Activated CD4-positive, CD25-positive, alpha-beta regulatory T cell (primary cell): ENCODE measurements at places on chromosomes 13 and 19.
A peak's percentile ranks its signal among the peaks of the same experiment; 100 is the strongest.

DNA sequence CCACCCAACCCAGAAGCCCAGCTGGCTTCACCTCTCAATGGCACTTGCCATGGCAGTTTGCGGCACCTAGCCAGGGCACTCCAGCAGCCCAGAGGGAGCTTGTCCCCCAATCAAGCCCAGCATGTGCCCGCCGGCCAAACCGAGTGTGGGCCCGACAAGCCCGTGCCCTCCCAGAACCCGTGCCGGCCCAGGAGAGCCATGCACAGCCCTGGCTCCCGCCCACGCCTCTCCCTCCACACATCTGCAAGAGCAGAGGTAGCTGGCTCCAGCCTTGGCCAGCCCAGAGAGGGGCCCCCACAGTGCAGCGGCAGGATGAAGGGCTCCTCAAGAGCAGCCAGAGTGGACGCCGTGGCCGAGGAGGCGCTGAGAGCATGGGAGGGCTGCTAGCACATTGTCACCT, 2278.0 kb upstream of the PCDH20 start:
- no peak for DNase-seq

GRCh38 chr19:29544656-29545360, 19.0 kb downstream of the VSTM2B start:
- no peak for DNase-seq

DNA sequence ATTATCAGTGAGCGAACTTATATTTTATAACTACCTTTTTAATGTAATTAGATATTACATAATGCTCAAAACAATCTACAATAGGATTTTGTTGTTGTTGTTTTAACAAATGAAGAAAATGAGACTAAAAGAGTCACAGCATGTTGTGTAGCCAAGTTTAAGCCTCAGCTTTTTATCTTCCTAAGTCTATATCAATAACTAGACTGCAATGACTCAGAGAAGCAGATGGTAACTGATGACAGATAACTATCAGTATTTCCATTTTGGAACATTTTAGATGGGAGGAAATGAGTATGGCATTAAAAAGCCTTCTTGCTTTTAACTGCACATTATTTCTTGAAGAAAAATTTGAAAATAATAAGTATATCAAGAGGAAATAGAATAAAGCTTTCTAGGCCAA, 825.2 kb downstream of the SLITRK1 start:
- no peak for DNase-seq

DNA sequence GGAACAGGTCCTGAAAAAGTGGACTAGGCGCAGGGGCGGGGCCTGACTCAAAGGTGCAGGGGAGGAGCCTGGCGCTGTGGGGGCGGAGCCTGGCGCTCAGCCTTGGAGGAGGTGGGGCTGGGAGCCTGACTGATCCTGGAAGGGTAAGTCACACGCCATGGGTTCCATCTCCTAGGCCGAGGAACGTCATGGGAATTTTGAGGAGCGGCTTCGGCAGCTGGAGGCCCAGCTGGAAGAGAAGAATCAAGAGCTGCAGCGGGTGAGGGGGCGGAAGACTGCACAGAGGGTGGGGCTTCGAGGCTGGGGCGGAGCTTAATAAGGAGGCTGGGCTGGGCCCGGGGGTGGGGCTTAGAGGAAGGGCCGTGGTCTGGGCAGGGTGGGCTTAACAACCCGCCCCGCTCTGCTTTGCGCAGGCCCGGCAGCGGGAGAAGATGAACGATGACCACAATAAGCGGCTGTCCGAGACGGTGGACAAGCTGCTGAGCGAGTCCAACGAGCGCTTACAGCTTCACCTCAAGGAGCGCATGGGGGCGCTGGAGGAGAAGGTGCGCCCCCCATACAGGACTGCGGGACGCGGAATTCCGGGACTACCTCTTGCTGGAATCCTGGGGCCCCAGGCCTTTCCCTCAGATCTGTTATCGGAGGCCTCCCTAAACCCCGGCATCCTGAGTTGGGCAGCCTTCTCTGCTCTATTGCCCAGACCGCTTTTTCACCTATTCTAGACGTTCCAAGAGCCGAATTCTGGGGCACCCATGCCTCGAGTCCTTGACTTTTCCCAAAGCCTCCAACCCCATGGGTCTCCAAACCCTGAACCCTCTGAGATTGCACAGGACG, 14.5 kb downstream of the PPFIA3 start:
- peak; percentile 35 for DNase-seq

- no peak for DNase-seq
These were observed 521.0 kb downstream of the SUCLA2 start for GRCh38 chr13:47480121-47480520.

DNA sequence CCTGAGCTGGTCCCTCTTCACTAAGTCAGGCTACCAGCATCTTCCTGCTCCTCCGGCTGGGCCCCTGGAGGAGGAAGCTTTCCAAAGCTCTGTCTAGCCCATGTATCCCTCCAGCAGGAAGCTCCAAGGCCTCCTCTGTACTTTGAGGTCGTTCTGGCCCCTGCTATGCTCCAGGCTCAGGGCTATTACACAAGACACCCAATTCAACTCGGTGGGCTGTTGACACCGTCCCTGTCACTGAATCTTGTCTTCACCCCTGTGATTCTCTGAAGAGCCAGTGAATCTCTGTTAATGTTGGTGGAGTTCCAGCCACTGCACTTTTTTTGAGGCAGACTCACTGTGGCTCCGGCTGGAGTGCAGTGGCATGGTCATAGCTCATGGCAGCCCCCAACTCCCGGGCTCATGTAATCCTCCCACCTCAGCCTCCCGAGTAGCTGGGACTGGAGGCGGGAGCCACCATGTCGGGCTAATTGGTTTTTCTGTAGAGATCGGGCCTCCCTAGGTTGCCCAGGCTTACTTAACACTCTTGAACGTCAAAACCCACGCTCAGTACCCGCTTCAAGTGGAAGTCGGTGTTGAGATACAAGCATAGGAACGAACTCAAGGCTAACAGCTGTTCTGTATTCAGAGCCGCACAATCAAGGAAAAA, 512 bp upstream of the REX1BD start:
- no peak for DNase-seq

DNA sequence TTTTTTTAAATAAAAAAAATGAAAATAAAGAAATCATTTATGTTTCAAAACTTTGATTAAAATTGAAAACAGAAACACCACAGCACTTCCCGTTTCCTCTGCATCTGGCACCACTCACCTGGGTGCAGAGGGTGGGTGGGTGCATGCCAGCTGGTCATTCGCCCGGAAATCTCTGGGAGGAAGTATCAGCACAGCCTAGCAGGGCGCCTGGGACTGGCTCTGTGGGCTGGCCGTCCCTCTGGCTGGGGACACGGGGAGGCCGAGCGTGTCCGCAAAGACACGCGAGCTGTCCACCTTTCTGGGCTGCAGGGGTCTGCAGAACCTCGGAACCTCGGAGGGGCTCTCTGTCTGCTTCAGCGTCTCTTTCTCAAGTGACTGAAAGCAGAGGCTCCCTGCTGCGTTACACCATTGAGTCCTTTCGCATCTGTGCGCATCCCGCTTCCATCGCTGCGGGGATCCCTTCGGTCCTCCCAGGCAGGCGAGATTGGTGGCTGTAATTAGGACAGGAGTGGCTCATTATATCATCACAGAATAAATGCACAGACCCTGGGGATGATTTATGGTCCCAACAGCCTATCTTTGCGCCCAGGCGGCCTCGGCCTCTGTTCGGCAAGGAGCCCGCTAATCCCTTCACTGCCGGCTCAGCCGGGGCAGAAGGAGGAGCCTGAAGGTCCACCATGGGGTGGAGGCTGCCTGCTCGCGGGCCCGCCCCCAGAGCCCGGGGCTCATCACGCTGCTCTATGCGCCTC, 17.2 kb downstream of the CRTC1 start:
- DNase-seq: peak; percentile 50

DNA sequence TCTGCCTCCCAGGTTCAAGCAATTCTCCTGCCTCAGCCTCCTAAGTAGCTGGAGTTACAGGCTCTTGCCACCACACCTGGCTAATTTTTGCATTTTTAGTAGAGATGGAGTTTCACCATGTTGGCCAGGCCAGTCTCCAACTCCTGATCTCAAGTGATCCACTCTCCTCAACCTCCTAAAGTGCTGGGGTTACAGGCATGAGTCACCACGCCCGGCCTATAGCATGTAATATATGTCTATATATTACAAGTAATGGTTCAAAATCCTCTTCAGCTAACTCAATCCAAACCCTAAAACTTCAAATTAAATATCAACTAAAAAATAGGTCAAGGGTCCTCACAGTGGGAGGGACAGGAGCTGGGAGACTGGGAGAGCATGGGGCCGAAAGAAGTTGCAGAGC, 28.0 kb downstream of the FPR3 start:
- no peak for DNase-seq

DNA sequence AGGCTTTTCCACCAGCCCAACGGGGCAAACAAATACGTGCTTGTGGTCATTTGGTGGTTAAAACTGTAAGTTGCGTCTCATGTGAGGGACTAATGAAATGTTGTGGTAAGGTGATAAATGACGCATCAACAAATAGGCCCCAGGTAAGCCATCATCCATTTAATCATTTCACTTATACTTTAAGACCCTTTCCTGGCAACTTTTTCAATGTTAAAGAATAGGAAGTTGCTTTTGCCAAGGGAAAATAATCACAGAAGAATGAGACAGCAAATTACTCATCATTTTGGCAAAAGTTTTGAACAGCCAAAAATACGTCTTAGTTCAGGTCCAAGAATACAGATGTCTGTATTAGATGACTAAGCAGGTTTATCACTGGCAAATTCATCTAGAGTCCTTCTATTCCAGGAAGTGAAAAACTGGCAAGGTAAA, 660.4 kb downstream of the SLITRK1 start:
- no peak for DNase-seq

DNA sequence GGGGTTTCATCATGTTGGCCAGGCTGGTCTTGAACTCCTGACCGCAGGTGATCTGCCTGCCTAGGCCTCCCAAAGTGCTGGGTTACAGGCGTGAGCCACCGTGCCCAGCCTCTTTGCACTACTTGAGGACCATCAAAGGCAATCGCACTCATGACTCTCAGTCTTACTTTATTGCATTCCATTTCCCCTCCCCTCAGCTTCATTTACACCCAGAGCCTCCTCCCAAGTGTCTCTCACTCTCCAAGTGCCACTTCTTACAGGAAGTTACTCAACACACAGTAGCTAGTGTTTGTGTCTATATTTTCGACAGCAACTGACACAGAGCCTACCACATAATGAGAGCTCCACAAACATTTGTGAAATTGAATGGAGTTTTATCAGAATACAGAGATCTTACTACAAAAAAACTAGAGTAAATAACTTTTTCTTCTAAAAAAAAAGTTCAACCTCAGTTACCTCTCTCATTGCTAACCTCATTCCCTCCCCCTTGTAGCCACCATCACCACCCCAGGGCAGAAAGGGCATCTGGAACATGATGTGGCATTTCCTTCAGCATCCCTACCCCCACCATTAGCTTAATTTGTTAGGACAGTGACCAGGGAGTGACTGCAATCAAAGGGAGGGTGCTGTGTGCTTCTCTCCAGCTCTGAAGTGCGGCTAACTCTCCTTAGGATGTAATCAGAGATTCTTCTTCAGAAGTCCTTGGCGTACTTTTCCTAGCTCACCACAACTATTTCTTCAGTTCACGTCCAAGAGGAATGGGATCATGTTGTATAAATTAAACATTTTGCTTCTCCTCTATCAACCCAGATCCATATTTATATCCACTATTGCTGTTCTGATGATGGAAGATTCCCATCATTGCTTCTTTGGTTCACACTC, 17.0 kb upstream of the RUBCNL start:
- DNase-seq: no peak

DNA sequence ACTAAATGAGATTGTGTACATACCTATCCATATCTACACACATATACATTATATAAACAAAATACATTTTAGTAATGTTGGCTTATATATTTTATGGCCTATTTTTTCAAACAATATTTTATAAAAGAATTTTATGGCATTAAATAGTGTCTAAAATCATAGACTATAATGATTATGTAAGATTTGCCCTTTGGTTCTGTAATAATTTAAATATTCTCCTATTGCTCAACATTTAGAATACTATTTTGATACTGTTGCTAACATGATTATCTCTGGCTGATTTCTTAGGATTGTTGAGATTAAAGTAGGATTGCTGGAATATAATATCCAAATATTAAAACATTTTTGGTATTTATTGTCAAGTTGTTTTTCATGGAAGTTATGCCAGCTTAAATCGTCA, 565.2 kb upstream of the GPC6 start:
- DNase-seq: no peak

GRCh38 chr13:70363991-70364390, 255.7 kb upstream of the KLHL1 start:
- no peak for DNase-seq

DNA sequence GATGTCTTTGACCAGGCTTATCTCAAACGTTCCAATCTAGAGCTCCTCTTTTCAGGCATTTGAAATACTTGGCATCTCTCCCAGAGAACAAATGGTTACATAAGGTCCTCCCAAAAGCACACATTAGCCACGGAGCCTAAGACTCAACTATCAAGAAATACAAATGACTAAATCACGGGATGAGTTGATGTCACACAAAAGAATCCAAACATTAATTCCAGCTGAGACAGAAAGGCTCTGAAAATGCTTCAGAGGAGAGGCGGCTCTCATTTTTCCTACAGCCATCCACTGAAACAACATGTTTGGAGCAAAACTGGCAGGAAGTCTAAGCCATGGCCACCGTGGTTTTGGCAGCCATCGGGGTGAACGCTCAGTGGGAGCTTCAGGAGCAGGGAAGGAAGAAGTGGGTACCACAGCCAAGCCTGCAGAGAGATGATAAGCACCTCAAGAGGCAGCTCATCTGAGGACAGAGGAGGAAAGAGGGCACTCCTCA, 122.5 kb downstream of the STK24 start:
- no peak for DNase-seq

DNA sequence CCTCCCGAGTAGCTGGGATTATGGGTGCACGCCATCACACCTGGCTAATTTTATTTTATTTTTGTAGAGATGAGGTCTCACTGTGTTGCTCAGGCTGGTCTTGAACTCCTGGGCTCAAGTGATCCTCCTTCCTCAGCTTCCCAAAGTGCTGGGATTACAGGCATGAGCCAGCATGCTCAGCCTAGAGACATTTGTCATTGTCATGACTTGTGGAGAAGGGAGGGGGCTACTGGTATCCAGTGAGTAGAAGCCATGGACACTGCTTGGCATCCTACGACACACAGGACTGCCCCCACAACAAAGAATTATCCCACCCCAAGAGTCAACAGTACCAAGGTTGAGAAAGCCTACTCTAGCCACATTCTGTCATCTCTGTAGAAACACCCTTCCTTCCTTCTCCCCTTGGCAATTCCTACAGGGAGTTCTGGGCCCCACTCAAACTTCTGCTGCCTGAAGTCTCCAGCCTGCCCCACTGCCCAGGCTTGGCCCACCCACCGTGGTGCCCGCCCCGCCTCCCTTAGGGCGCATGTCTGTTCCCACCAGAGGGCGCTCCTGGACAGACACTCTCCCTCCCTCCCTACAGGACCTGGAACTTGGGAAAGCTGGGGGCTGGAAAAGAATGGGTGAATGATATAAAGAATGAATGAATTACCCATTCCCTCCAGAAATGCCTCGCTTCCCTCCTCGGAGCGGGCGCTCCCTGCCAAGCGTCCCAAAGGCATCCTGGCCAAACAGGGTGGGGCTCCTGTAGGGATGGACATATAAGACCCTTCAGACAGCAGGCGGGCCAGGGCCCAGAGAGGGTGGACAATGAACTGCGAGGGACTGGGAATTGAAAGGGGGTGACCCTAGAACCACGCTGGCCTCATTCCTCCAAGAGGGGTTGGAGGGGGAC, 5.5 kb upstream of the EMP3 start:
- DNase-seq: peak; percentile 62

- no peak for DNase-seq
These were observed at the start of gene GSX1 for GRCh38 chr13:27792393-27793218. TSS of gene GSX1 (plus strand) at chr13:27792483. CDS start at chr13:27792691, 208 bp downstream.

GRCh38 chr19:2650515-2650914, 52.0 kb downstream of the GNG7 start:
- DNase-seq: no peak
